ENCODE measurements at places on chromosomes 5 and 9.

DNA sequence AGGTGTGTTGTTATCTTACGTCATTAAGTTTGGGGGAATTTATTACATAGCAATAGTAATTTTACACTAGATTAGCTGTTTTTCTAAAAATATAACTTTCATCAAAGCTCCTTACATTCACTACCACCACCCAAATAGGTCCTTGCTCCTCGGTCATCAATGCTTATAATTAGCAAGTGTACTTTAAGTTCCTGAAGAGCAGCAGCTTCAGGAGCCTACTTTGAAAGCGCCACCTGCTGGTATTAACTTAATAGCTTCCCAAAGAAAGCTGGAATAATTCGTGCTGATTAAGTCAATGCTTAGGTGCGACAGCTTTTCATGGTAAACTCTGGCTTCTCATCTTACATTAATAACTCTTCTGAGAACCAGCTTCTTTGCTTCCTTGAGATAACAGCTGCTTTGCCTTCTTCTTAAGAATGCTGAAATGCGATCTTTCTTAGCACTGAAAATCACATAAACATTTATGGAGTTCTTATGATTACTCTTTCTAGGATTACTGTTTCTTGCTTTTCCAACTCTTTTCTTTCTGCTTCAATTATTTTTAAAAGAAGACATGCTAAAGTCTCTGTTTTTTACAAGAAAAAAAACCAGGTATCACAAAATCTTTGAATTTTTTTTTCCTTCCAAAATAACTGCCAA, 10.0 kb upstream of the C5 start:
- ATAC-seq = no peak

GRCh38 chr9:93127395-93127911, 6.6 kb downstream of the NINJ1 start:
- ATAC-seq = peak; percentile 78

- ATAC-seq = no peak
Observed at GRCh38 chr5:118862596-118862995, 125.8 kb downstream of the DTWD2 start.

DNA sequence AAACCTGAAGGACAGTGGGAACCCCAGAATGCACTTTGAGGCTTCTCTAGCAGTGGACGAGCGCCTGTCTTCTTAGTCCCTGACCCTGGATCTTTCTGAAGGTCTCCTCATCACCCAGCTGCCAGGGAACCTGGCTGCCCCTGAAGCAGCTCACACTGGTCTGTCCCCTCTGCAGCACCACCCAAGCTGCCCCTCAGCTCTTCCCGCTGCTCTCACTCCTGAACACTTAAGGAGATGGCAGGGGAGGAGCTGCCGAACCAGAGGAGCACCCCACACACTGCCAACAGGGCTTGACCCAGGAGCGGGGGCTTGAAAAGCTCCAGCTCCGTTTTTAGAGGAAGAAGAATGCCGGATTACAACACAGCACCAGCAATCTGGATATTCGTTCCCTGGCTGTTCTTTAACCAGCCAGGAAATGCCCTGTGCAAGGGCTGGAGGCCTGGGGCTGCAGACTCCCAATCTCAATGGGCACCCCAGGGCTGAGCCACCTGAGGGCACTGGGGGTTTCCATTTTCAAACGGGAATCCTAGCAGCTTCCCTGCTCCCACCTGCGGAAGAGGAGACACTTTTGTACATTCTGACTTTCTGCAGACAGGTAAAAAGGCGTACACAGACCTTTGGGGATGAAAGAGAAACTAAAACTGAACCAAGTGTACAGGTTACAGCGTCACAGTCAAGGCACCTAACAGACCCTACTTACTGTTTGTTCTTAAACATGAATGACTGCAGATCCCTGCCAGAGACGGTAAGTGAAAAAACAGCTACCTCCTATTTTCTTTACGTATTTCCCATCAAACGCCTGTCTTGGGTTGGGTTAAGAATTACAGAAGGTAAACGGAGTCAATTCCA, 36.3 kb downstream of the GOLM1 start:
- no peak for ATAC-seq

DNA sequence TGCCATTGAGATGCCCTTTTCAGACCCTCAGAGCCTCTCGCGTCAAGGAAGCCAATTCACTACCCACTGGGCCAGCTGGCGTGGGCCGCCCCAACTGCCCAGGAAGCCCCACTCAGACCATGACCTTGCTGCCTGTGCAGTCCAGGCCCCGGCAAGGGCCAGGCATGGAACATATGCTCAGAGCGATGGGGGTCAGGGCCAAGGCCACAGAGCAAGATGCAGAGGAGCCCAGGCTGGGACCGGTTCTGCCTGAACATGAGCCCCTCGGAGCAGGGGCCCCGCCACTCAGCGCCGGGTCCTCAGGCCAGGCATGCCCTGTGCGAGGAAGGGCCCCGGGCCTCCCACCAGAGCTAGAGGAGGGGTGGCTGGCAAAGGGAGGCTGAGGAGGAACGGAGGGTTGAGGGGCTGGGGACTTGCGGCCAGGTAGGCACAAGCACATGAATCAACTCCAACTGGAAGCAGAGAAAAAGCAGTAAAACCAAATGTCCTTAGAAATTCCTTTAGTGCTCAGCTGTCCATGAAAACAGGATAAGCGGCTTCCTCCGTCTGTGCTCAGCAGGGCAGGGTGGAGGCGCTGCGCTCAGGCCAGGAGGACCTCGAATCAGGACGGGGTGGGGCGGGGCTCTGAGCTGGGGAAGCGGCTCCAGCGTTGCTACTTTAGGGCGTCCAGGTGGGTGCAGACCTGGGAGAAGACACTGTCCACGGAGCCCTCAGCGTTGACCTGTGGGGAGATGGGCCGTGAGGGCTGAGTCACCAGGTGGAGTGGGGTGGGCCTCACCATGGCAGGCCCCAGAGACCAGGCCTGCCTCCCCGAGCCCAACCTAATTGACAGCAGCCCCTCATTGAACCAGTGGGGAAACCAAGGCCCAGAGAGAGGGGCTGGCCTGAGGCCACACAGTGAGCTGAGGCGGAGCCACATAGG, 9.9 kb downstream of the AK1 start:
- no peak for ATAC-seq

DNA sequence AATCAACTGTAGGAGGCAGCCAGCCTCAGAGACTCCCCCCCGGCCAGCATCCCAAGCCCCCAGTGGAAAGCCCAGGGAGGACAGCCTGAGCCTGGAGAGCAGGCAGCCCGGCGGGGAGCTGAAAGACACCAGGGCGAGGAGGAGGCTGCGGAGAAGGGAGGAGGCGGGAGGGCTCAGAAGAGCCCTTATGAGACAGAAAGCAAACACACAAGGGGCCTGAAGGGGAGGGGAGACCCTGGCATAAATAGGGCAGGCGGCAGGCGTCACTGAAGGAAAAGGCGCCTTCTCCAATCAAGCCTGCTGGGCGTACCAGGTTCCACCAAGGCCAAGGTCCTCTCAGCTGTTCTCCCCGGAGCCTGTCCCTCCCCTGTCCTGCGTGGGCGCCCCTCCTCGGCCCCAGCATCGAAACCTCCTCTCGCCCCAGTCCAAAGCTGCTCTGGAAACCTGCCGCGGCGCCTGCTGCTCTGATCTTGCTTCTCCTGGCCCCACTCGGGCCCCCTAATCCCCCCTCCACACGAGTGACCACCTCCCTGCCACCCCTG, 1.3 kb downstream of the SLC9A3 start:
- no peak for ATAC-seq

- ATAC-seq = no peak
Observed at GRCh38 chr9:134555094-134555650, 86.4 kb upstream of the COL5A1 start.

DNA sequence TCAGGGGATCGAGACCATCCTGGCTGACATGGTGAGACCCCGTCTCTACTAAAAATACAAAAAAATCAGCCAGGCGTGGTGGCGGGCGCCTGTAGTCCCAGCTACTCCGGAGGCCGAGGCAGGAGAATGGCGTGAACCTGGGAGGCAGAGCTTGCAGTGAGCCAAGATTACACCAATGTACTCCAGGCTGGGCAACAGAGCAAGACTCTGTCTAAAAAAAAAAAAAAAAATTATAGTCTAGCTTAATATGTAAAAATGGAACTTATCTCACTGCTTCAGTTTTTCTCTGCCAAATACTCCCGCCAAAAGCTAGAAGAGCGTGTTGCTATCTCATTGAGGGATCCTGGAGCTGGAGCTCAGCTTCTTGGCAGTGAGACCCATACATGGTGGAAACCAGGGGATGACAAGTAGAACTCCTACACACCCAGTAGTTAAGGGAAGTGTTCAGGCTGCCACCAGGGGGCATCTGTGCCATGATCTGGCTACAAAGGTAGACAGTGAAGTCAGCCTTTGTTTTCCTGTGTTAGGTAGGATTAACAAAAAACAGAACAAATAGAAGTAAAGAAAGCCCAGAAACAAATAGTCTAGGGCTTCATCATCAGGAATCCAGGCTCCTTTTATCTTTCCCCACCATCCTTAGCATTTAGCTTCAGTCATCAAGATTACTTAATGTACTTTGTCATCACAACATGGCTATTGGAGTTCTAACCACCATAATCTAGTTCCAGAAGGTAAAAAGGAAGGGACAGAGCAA, 33.6 kb upstream of the GLIPR2 start:
- peak; percentile 90 for ATAC-seq

DNA sequence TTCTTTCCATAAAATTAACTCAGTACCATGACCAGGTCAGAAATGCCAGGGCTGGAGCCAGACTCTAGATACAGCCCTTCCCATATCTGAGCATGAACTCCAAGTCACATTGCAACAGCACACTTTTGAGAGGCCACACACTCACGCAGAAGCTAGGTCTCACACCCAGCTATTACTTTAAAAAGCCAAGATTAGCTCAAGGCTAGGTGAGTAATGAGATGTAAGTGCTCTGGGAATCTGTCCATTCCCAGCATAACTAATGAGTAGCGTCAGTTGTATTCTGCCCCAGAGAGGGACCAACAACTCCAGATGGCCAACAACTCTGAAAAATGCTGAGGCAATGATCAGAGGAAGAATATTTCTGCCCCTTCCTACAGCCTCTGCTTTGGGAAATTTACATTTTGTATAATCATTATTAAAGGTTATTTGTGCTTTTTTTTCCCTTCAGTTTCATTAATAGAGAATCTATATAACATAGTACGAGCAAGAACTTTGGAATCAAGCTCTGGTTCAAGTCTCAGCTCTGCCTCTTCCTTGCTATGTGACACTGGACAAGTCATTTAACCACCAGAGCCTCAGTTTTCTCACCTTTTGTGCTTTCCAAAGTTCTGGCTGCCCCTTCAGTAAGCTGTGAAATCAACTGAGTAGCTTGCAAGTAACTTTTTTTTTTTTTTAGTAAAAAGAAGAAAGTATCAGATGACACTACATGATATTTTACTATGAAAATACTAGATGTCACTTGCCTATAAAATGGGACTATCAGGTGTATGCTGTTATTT, 118.3 kb downstream of the NR6A1 start:
- peak; percentile 99 for ATAC-seq

DNA sequence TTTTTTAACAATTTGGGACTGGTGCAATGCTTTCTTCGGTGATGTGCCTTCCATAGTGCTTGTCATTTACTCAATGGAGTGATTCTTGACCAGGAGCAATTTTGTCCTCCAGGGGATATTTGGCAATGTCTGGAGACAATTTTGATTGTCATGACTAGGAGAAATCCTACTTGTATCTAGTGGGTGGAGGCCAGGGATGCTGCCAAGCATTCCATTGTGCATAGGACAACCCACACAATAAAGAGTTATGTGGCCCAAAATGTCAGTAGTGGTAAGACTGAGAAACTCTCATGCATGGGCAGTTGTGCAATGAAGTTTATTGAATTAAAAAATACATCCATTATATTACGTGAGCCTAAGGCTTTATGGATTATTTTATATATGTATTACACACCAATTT, 70.5 kb downstream of the FOCAD start:
- peak; percentile 66 for ATAC-seq

GRCh38 chr5:133938039-133938821, 30.2 kb downstream of the C5orf15 start:
- ATAC-seq = no peak

- ATAC-seq = peak; percentile 68
Observed at GRCh38 chr5:167244583-167244982, 1046.9 kb upstream of the WWC1 start.

DNA sequence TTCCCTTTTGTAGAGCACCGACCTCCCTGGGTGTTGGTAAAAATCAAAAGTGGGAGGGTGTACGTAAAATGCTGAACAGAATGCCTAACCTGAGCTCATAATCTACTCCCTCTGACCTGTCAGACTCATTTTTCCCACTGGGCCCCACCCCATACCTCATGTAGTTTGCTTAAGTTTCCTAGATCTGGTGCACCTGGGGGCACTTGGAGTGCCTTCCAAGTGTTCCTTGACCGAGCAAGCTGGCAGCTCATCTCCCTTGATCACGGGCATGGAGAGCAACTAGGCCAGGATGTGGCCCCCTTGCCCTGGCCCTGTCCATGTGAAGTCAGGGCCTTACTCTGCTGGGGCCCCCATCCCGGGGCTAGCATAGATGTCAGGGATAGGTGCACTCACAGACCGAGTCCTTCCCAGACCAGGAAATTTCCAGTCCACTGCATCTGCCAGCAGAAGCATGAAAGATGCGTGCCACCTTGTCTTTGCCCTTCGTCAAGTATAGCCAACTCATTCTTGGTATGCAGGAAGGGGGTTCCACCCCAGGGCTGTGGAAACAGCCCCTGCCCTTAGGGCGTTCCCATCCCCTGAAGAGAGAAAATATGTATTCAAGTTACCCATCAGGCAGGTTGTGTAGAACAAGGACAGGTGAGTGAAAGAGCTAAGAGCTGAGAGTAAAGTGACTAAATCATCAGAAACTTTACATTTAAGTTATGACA, 41.9 kb downstream of the SLC22A5 start:
- peak; percentile 10 for ATAC-seq

GRCh38 chr5:518721-519120, 5.5 kb downstream of the SLC9A3 start:
- ATAC-seq = no peak

DNA sequence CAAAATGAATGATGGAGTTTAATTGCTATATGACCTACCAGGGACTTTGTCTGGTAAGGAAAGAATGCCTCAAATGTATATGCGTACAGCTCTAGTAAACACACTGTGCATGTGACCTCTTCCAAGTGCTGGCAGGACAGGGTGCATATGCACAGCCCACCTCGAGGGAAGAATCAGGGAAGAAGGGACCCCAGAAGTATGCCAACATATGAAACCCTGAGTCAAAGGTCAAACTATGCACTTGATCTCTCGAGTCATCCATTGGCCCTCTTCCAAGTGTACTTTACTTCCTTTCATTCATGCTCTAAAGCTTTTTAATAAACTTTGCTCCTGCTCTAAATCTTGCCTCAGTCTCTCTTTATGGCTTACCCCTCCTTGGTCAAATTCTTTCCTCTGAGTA, 804.6 kb upstream of the COX7C start:
- no peak for ATAC-seq

GRCh38 chr5:149079883-149080282, 17.0 kb upstream of the SH3TC2 start:
- no peak for ATAC-seq
